ENCODE measurements at places on chromosomes 5 and 9. TPM values are rescaled to one million over a fixed set of nuclear protein-coding genes. Genes with fewer than 3 reads are reported as not detected.

DNA sequence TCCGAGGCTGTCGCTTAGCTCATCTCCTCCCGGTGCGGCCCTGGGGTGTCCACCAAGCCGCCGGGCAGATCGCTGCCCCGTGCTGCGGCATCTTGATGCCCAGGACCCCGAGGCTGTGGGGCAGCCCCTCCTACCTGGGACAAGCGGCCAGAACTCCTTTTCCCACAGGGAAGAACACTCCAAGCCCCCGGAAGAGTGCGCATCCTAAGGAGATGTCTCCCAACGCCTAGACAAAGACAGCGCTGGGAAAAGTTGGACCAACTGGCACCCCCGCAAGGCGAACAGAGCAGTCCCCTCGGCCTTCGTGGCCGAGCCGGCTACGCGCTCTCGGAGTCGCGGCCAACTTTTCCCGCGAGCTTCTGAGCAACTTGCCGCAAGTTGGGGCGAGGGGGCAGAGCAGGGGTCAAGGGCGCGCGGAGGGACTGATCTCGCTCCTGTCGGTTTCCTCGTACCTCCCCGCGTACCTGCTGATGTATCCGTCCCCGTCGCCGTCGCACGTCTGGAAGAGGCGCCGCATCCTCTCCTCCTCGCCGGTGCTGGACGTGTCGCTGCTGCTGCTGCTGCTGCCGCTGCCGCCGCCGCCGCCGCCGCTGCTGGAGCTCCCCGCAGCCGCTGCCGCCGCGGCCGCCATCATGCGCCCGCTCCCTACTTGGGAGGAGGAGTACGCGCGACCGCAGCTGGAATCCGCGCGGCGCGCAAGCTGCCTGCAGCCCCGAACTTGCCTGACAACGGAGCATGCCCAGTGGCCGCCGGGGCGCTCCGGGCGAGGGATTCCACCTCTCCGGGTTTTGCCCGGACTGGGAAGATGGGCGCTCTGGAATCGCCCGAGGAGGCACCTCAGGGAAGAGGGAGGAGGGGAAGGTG lies at the start of gene MCC:
MCC (minus strand) TSS at position 673 of the 864 bp plus-strand sequence.
- DNase-seq: peak; percentile 84

- DNase-seq: no peak
Measured at GRCh38 chr5:56366986-56367385, 133.9 kb upstream of the ANKRD55 start.

DNA sequence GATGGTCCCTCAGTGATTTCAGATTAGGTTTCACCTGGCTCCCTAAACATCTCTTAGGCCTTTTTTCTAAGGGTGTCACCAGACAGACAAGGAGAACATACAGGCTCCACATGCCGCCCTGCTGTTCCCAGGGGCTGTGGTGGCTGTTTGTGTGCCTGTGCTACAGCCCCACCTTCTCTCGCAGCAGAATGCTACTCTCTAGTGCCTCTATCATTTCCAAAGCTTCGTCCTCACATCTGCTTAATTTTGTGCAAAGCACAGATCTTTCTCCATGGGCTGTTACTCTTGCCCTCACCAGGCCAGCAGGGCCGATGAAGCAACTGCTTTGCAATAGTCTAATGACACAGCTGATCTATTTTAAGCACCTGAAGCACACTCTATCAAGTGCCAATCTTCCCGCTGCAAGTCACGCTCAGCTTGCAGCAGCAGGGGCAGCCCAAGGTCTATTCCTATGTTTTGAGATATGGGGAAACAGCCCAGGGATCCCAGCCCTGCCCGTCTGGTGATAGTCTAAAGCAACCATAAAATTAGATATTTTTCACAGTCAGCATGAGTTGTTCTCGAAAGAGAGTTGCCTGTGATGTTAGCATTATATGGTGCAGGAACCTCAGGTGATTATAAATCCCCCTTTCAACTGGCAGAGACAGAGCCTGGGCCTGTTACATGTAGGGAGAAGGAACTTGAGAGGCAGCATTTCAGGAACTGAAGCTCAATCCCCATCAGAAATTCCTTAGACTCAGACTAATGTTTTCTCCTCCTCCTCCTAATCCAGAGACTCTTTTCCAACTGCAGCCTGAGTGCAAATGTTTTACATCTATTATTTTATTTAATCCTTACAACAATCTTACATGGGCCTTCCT lies 12.7 kb downstream of the ABLIM3 start:
- DNase-seq: peak; percentile 67

The IFNA16 gene
- total RNA-seq: not detected

The FAT2 gene
- total RNA-seq: not detected

The PCDHGB3 gene
- total RNA-seq: 2.4 TPM

The MEGF9 gene
- total RNA-seq: 24.0 TPM

The GLIPR2 gene
- 56.3 TPM for total RNA-seq

DNA sequence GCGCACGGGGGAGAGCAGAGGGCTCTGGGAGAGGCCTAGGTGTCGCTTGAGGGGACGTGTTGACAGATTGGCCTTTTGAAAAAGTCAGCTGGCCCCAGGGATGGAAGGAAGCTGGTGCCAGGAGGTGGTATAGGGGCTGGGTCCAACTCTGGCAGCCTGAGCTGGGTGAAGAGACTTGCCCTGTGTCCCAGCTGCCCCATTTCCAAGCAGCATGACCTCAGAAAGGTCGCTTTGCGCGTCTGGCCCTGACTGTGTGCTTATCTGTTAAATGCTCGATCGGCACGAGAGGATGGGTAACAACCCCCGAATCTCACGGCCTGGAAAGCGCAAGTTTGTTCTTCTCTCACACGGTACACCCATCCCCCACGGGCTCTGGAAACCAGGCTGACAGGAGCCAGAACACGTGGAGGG lies 31.2 kb upstream of the LAMC3 start:
- DNase-seq: no peak

The SLC4A9 gene
- total RNA-seq: not detected

The TMC1 gene
- total RNA-seq: 0.50 TPM

- DNase-seq: no peak
Measured at GRCh38 chr9:75156858-75157257, 68.5 kb downstream of the OSTF1 start.

DNA sequence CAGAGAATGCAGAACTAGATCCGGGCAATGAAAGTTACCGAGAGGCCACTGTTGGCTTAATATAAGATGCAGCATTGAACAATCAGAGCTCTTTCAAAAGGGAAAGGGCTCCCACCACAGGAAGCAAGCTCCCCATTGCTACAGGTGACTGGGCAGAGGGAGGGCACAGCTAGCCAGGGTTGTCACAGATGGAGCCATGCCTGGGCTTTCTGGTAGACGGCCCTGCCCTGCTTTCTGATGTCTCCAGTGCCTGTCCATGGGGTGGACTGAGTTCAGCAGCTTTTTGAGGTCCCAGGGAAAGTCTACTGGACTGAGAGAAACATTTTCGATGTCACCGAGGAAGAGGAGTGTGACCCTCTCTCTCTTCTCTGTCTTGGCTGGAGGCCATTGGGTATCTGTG lies 14.1 kb downstream of the RGS3 start:
- no peak for DNase-seq

- DNase-seq: no peak
Measured at GRCh38 chr5:35415309-35415708, 185.0 kb upstream of the PRLR start.

The CNTNAP3B gene
- total RNA-seq: 1.5 TPM
